ENCODE measurements at places on chromosomes 3 and 15. TPM values are rescaled to one million over a fixed set of nuclear protein-coding genes. Genes with fewer than 3 reads are reported as not detected.

Gene TF
- 0.12 TPM for total RNA-seq

Gene OR5K2
- total RNA-seq: not detected

Gene AGBL1
- total RNA-seq: 0.05 TPM

Gene TRPM1
- not detected for total RNA-seq

Gene MKRN3
- total RNA-seq: 1.4 TPM

Gene SMCO1
- total RNA-seq: not detected

Gene GMNC
- total RNA-seq: not detected

Gene CMTM8
- 8.1 TPM for total RNA-seq

Gene GATM
- total RNA-seq: 2.5 TPM

Gene KLHL6
- total RNA-seq: 64.7 TPM

Gene GRIP2
- total RNA-seq: not detected

Gene LRRC2
- 0.04 TPM for total RNA-seq

Gene PLCH1
- total RNA-seq: 0.16 TPM

Gene RPP25
- 5.4 TPM for total RNA-seq

Gene HYKK
- total RNA-seq: 2.5 TPM

Gene CTXND1
- total RNA-seq: not detected

Gene SLCO3A1
- 5.8 TPM for total RNA-seq

Gene PLSCR5
- not detected for total RNA-seq

Gene KIF15
- 51.7 TPM for total RNA-seq

Measured in activated CD4-positive, alpha-beta T cell treated with anti-CD3 and anti-CD28 coated beads for 36 hours (primary cell).